ENCODE measurements at places on chromosomes 4 and X.

DNA sequence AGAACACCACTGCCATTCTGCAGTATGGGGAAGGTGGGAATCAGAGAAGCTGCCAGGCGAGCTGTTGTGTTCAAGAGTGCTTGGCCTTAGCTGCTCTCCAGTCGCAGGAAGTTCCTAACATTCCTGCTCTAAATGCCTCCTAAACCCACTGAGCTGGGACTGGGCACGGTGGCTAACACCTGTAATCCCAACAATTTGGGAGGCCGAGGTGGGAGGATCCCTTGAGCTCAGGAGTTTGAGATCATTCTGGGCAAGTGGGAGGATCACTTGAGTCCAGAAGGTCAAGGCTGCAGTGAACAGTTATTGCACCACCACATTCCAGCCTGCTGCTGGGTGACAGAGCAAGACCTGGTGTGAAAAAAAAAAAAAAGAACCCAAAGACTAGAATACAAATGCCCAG lies 690.3 kb upstream of the FAM241A start:
- no peak for DNase-seq

DNA sequence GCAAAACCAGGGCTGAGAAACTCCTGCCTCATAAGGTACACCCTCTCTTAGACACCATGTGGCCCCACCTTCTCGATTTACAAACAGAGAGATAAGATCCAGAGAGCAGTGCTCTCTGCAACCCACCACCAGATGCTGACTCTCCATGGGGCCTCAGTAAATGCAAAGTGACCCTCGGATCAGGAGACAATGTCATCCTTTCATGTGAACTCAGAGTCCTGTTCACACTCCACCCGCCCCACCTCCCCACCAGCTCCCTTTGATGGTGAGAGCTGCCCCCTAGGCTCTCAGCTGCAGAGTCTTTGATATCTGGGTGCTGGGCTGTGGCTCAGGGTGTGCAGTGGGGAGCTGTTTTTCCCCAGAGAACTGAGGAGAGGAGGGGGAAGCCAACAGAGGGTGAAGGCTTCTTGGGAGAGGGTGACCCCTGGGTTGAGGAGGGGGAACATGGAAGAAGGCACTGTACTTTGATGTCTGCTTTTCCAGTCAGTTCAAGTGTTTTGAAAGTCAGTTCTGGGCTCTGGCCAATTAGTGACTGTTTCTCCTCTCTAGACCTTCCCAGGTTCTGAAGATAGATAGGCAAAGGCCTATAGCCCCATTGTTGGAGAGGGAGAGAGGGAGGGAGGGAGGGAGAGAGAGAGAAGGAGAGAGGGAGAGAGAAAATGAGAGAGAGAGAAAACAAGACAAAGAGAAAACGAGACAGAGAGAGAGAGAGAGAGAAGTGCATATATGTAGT lies 88.2 kb downstream of the SCD5 start:
- no peak for DNase-seq

DNA sequence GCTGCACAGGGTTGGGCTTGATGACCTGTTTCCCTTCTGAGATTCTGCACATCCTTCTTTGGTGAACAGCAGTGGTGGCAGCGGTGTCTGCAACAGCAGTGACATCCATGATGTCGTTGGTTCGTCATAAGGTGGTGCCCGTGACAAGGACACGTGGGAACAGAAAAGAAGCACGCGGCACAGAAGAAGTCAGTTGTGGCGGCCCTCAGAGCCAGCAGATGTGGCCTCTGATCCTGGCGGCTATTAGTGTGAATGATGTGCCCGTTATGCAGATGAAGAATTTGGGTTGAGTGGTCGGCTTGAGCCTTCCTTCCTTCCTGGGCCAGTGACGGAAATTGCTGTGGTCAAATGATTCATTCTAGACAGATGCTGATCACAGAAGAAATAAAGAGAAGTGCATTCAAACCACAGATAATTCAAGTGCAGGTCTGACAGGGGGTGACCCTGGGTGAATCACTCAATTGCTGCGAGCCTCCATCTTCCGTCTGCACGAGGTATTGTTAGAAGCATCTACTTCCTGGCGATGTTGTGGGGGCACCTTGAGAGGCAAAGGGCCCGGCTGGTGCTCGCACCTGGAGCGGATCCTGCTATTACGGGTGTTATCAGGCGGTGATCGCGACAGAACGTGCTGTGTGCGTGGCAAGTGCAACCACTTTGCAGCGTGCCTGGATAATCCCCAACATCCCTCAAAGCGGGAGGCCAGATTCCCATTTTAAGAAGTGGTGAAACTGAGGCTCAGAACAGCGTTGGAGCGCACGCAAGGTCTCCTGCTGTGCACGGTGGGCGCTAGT lies 215.2 kb upstream of the PSAPL1 start:
- no peak for DNase-seq

DNA sequence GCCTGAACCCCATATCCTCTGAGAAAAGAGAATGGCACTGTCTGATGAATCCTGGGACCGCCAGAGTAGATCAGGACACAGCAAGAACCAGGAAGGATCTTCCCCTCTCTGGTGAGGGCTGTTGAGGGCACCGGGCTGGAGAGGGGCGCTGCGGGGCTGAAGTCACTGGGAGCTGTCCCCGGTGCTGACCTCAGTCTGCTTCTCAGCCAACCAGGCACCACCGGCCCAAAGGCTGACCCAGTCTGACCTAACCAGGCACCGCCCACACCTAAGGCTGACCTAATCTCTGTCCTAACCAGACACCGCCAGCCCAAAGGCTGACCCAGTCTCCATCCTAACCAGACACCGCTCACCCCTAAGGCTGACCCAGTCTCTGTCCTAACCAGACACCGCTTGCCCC lies 82.8 kb downstream of the CPZ start:
- DNase-seq = no peak

DNA sequence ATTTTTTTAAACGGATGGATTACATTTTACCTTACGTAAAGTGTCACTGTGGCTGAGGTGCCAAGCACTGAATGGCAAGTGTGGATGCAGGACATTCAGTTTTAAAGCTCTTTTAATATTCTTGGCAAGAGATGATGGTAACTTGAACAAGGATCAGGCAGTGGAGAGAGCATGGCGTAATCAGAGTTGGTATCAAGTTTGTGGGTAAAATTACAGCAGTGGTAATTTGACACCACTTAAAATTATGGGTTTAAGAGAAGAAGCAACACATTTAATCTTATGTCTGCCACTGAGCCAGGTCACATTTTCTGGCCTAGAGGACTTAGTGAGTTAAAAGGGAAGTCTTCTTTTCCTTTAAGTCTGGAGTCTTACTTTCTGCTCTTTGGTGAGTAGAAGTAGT lies 100.5 kb downstream of the NAA11 start:
- no peak for DNase-seq

DNA sequence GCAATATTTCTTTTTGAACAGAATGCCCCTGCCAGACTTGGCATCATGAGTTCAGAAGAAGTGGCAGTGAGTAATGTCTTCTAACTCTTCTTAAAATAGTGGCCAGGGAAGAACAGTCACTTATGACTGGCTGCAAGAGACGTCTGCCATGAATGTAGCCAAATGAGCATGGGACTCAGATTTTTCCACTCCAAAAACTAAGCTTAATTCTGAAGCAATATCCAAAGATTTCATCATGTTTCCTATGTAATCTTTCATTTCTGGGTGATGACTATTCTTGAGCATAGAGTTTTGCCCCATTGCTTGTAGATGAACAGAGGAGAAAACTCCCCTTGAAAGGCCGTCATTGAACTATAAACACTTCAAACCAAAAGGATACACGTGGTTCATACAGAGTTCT lies 11.8 kb downstream of the AMBN start:
- no peak for DNase-seq

- DNase-seq = no peak
Observed at GRCh38 chrX:19563327-19563726, 48.0 kb upstream of the MAP3K15 start.

DNA sequence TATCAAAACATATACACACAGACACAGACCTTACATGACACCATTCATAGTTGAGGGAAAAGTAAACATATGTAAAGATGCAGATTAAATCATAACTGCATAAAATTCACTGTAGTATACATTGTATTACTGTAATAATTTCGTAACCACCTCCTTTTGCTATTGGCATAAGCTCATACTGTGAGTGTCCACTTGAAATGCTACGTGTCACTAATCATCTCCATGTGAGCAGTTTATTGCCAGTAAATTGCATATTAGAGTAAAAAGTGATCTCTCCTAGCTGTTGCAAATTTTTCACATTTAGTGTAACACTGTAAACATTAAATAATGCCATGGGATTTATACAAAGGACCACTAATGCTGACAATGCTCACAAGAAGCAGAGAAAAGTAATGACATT lies 256.7 kb upstream of the GNPDA2 start:
- DNase-seq = no peak

GRCh38 chrX:10414156-10414824 lies 206.1 kb downstream of the MID1 start:
- no peak for DNase-seq

DNA sequence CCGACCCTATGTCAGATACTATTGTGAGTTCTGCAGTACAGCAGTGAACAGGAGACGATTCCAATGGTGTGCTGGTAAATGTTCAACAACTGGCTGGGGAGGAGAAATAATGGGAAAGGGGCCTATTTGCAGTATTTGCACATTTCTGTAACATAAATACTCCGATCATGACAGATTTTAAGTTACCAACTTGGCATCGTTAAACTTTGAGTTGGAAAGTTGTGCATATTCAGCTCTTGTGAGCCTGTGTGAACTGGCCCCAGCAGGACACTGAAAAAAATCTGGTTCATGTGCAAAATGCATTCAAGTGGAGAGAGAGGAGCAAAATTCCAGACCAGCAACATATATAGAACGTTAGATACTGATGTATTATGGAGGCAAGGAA lies 175.0 kb downstream of the MAPK10 start:
- DNase-seq = no peak

DNA sequence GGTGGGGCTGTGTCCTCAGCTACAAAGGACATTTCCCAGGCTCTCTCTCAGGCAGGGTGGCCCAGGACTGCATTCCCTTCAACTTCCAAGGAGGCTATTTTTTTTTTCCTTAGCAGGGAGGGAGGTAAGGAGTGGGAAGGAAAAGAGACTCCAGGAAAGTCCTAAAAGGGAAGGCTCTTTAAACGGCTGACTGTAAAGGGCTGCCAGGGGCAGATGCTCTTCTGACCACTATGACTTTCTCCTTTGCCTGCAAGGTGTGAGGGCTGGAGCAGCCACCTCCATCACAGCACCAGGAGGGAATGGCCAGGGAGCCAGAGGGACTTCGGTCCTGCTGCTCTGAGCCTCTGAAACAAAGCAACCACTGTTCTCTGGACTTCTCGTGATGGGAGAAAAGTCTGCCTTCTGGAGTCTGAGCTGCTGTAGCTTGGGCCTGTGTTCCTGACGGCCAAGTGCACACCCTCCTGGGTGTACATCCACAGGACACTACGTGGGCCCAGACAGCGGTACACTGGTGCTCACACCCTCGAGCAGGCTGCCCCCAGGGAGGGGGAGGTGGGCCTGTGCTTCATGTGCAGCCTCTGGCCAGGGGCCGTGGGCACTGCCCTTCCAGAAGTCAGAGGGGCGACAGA lies 17.9 kb downstream of the NAT8L start:
- DNase-seq = no peak

DNA sequence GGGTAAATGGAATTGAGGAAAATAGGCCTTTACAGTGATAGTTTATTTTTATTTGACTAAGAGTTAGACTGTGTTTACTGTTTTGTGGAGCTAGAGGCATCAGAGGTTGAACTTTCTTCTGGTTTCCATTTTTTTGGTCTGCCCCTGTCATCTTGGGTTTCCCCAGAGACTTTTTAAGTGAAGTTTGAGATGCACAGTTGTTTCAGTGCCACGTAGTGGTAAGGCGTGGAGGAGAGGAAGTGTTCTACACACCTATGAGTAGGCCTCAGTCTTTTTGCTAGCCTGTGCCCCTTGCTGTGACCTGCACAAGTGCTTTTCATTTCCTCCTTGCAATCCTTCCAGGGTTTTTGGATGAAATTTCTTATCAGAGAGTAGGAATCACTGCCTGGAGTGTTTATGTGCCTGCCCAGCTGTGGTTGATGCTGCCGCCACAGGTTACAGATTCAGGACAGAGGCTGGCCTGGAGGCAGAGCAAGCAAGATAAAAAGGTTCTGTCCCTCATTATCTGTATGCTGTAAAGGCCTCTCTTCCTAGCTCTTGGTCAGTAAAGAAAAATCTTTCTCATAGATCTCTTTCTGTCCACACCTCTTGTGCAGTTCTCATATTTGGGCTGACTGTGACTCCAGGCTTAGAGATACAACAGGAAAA lies 12.5 kb upstream of the HSFX4 start:
- DNase-seq = no peak

- no peak for DNase-seq
Observed at GRCh38 chrX:31252133-31252532, 180.3 kb upstream of the FTHL17 start.

GRCh38 chr4:41364876-41365275 lies 108.1 kb downstream of the UCHL1 start:
- no peak for DNase-seq

DNA sequence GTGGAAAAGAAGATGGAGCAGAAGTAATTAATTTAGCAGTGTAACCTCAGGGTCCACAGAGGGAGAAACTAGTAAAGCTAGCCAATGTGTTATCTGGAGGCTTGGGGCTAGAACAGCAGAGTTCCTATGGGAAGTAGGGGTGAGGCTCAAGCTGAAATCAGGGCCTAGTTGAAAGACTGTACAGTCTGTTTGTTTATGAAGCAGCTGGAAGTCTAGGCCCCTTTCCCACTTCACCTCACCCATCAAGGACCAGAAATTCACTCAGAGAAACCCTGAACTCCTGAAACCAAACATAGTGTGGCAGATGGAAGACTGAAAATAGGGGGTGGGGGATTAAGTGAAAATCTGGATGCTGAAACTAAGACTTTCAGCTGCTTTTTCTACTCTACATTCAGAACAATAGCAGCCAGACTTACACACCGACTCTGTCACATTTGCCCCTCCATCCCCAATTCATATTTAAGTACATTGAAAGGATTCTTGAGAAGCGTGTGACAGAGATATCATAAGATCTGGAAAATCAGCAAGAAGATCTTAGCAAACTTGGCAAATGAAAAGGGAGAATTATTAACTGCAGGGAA lies 32.6 kb upstream of the FAM241A start:
- no peak for DNase-seq

- no peak for DNase-seq
Observed at GRCh38 chr4:58357947-58358346, 1247.8 kb upstream of the IGFBP7 start.

- DNase-seq = no peak
Observed at GRCh38 chr4:11430536-11430935, 1.8 kb upstream of the HS3ST1 start.

DNA sequence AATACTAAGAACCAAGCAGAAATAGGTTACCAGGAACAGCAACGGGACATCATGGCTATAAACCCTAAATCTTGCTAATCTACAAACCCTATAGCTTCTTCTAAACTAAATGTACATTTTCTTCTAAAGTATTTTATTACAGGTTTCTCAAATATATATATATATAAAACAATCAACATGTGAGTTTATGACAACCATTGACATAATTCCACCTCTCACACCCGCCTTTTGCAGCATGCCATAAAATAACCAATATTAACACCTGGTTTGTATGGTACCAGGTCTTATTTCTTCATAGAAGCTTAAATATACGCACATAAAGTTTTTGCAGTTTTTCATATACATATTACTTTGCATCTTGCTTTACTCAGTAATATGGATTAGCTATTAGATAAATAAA lies 955.3 kb upstream of the LCORL start:
- no peak for DNase-seq
